Naive thymus-derived CD4-positive, alpha-beta T cell (primary cell): ENCODE measurements at places on chromosomes 12 and 14. TPM values are rescaled to one million over a fixed set of nuclear protein-coding genes. Genes with fewer than 3 reads are reported as not detected.

OR11H6 gene
- not detected for total RNA-seq

CCDC184 gene
- total RNA-seq: 3.5 TPM

TCL1B gene
- not detected for total RNA-seq

LRP1-AS gene
- total RNA-seq: not detected

RIPK3 gene
- total RNA-seq: 19.9 TPM

TAS2R50 gene
- 1.5 TPM for total RNA-seq
